ENCODE measurements at places on chromosomes 4 and X.

DNA sequence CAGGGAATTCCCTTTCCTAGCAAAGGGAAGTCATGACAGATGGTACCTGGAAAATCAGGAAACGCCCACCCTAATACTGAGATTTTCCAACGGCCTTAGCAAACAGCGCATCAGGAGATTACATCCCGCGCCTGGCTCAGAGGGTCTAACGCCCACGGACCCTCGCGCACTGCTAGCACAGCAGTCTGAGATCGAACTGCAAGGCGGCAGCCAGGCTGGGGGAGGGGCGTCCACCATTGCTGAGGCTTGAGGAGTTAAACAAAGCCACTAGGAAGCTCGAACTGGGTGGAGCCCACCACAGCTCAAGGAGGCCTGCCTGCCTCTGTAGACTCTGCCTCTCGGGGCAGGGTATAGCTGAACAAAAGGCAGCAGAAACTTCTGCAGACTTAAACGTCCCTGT, 507.7 kb downstream of the ZIC3 start:
- DNase-seq = no peak

DNA sequence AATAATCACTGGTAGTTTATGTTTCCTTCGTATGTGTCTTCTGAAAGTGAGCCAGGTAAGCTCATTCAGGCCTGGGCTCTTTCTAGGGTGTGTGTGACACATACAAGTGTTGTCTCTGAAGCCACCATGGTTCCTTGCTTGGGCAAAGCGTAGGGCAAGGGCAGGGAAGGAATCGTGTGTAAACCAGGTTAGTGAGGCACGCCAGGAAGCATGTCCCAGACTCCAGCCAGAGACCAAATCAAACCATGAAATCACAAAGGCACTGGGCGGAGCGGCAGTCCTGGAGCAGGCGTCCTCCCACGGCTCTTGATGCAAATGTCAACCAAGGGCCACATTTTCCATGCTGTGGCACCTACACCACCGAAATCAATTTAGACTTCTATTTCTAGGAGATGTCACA, 67.0 kb downstream of the NYX start:
- DNase-seq = no peak

DNA sequence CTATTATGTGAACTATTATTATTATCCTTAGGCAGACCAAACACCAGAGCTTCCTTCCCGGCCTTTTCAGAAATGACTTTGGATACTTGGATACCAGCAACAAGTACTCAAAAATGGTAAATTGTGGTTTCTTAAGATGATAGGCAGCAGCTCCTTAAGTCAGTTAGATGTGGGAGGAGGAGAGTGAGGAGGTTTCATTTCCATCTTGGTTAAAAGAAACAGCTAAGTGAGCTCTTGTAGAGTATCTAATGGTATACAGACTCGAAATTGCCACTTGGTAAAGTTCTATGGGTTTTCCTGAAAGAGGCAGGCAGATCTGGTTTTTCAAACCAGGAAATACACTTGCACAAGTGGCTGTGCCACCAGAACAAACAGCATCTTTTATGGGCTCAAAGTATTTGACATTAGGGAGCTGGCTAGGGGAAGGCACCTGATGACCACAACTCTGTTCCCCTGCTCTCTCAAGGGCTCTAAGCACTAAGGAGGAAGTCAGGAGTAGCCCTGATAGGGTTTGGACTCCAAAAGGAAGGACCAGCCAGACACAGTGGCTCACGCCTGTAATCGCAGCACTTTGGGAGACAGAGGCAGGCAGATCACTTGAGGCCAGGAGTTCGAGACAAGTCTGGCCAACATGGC, 130.9 kb downstream of the TMEM164 start:
- no peak for DNase-seq

DNA sequence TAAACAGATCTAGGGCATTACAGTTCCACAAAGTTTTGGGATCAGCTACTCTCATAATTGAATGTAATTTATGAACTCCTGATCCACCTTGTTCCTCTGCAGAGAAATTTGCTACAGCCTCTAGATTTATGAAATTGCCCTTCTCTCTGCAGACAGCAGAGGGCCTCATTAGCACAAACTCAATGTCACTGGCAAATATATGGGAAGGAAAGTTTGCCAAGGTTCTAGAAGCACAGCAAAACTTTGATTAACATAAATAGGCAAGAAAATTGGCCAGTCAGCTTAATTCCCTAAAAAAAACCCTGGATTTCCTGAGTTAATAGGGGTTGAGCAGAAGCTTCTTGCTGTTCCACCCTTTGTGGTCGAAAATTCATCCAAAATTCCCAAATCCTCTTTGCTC, 31.5 kb downstream of the PRPS1 start:
- DNase-seq = no peak

GRCh38 chr4:182367153-182367552, 124.0 kb downstream of the TENM3 start:
- no peak for DNase-seq

DNA sequence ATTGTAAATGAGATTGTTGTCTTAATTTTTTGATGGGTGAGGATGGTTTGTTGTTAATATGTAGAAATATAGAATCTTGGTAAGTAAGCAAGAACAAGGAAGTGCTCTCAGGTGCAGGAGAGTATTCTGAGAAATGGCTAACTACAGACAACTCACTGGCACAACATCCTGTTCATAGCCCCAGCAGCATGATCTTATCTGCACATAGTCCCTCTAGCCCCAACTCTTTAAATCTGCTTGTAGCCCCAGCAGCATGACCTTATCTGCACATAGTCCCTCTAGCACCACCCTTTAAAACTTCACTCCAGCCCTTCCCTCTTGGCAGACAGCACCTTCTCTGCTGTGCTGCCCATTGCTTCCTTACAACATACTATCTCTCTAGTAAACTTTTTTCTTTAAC, 1957.1 kb upstream of the ADGRL3 start:
- no peak for DNase-seq

DNA sequence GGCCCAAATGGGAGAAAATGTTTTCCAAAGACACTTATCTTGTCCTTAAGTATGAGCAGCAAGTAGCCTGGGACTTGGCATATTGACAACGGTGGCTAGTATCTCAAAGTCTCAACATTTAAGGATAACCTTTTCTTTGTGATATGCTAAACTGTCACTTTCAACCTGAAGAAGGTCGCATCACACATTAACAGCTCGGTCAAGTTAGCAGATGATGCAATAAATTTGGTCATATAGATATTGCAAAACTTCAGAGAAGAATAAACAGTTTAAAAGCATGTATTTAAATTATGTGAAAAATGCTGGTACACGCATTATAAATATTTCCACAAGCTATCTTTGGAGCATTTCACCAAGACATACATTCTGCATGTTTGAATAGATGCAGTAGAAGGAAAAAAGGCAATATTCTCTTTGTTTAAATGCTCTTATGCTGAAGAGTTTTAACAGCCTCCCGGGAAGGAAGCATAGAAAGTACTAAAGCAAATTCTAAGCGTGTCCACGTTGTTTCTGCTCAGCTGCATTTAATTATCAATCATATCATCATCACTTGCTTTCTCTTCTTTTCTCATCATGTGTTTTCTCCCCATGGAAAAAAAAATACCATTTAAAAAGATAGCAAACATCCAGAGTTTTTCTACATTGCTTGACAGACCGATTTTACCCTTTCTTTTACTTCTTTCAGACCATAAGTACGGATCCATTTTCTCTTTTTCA, 24.2 kb downstream of the ARHGAP6 start:
- no peak for DNase-seq

DNA sequence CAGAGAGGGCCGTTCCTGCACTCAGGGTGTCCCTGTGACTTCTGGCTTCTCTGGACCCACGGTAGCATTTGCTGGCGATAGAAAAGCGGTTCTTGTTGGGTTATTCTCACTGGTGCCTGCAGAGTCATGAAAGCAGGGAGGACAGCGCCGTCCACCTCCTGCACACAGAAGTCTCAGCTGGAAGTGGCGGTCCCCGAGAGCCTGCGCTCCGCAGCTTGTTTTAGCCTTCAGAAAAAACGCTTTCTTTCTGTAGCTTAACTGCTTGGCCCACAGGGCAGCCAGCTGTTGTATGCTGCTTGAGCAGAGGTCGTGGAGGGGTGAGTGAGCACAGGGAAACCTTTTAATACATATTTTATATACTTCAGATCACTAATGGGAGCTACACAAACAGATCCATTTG, 400.7 kb upstream of the FAT1 start:
- DNase-seq = no peak

Data from cortex of kidney (tissue), 1 donor.